ENCODE measurements at places on chromosomes 3 and 15. TPM values are rescaled to one million over a fixed set of nuclear protein-coding genes. Genes with fewer than 3 reads are reported as not detected.

Gene SPATA12
- 0.03 TPM for total RNA-seq

Gene DNAH12
- total RNA-seq: under 0.01 TPM

Gene CHRM5
- not detected for total RNA-seq

Gene PCSK6
- total RNA-seq: 3.7 TPM

Gene LNP1
- total RNA-seq: 1.0 TPM

All from foreskin keratinocyte (primary cell).